ENCODE measurements at places on chromosomes 11 and 22.

GRCh38 chr11:77035580-77035979, 1.4 kb downstream of the B3GNT6 start:
- DNase-seq: no peak

GRCh38 chr11:58992489-58992888, 53.2 kb downstream of the GLYATL1 start:
- DNase-seq: no peak

DNA sequence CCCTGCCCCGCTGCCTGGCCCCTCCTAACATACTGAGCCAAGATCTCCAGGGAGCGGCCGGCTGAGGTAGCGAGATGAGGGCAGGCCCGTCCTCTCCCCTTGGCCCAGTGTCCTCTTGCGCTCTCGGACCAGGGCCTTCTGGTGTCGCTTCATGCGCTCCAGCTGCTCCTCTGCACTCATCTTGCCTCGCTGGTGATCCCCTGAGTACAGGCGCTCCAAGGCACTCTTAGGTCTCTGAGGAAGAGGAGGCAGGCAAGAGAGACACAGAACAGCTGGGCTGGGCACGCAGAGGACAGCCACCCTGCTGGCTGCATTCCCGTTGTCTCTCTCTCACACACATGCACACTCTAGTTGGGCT, 50.6 kb downstream of the C11orf58 start:
- DNase-seq: no peak

GRCh38 chr11:33536178-33536577, 164.4 kb downstream of the C11orf91 start:
- DNase-seq: no peak

DNA sequence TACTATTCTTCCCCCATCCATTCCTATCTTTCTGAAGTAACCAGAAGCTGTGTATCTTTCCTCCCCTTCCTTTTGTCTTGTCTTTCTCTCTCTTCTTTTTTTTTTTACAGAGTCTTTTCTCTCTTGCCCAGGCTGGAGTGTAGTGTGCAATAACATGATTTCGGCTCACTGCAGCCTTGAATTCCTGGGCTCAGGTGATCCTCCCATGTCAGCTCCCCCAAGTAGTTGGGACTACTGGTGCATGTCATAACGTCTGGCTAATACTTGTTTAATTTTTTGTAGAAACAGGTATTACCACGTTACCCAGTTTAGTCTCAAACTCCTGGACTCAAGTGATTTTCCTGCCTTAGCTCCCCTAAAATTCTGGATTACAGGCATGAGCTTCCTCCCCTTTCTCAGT, 86.5 kb downstream of the IGLL5 start:
- DNase-seq: no peak

- DNase-seq: no peak
These were observed 45.7 kb downstream of the PHF21B start for GRCh38 chr22:44963832-44964721.

DNA sequence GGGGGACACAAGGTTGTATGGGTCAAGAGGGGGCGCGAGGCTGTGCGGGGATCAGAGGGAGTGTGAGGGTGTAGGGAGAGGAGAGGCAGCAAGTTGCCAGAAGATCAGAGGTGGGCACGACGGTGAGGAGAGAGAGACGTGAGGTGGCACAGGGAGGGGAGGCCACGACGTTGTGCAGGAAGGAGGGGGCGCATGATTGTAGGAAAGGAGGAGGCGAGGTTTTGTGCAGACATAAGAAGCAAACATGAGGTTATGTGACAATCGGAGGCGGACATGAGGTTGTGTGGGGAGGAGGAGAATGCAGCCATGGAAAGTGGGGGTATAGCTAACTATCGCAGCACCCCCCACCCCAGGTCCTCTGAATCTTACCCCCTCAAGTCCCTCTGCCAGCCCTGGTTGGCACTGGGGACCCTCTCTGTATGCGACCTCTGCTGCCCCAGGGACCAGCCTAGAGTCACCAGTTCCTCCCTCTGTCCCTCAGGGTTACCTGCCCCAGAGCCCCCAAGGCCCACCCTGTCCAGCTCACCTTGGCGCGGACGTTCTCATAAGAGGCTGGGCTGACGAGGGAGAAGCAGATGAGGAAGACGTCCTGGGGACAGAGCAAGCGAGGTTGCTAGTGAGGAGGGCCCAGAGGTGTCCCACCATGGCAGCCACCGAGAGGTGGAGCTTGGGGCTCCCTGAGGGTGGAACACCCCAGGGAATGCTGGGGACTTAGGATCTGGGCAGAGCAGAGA, 12.5 kb downstream of the RAC2 start:
- DNase-seq: no peak

- no peak for DNase-seq
These were observed 16.7 kb downstream of the CD44 start for GRCh38 chr11:35155677-35156076.

Data from breast epithelium (tissue), 4 donors.